ENCODE measurements at places on chromosomes 12 and 14.
A peak's percentile ranks its signal among the peaks of the same experiment; 100 is the strongest.

DNA sequence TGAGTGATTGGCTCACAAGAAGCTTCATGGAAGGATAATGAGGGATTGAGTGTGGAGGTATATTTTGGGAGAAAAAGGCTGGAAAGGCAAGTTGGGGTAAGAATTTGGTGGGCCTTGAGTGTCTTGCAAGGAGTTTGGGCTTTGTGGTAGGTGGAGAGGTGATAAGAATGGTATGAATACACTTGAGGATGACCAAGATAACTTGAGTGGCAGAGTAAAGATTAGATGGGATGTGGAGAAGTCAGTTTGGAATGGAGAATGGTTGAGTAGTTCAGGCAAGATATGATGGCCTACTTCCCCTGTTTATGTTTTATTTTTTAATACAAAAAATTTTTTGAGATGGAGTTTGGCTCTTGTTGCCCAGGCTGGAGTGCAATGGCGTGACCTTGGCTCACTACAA is 9.1 kb downstream of the ADCK1 start:
- no peak for DNase-seq

- DNase-seq: no peak
Observed at GRCh38 chr14:91402348-91402747, 15.3 kb downstream of the CCDC88C start.

GRCh38 chr12:41439801-41440200 is 251.7 kb downstream of the PDZRN4 start:
- peak; percentile 1 for DNase-seq

DNA sequence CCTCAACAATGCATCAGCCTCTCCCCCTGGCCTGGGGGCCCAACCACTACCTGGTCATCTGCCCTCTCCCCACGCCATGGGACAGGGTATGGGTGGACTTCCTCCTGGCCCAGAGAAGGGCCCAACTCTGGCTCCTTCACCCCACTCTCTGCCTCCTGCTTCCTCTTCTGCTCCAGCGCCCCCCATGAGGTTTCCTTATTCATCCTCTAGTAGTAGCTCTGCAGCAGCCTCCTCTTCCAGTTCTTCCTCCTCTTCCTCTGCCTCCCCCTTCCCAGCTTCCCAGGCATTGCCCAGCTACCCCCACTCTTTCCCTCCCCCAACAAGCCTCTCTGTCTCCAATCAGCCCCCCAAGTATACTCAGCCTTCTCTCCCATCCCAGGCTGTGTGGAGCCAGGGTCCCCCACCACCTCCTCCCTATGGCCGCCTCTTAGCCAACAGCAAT is 7.4 kb upstream of the RNU7-1 start:
- DNase-seq: no peak

DNA sequence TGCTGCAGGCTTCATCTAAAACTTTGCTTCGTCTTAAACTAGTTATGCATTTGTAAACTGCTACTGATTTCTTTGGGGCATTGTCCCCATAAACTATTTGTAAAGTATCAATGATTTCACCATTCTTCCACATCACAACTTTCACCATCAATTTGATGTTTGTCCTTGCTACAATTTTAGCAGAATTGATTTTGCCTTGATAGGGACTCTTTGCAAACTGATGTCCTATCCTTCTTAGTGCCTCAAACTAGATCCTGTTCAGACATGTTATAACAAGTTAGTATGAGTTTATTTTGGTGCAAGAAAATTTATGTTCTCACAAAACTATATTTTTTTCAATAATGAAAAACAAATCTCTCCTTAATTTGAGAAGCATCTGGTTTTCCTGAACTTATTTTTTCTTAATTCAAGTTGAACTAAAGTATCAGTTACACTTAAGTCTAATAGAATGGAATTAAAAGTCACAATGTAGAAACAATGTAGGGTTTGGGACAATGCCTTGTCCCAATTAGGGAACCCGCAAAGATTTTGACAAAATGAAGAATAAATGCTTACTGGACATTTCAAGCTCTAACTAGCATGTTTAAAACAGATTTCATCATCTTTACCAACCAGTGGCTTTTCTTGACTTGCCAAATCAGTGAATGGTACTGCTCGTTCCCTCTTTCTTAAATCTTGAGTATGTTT is 10.1 kb upstream of the ARID4A start:
- DNase-seq: no peak

DNA sequence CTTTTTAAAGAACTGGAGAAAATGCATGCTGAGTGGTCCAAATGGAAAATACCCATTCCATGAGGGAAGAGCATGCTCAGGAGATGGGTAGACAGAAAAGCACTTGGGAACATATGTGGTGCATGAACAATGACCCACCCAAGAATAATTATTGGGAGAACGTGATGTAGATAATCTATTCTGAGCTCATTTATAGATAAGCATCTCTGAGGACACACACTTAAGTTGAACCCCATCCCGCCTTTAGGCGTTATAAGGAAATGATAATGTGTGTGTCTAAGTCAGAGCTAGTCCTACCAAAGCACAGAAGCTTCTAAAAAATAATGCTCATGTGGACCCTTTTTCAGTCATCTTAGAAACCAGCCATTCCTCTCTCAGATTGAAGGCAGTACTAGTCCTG is 189.9 kb downstream of the KTN1 start:
- DNase-seq: no peak
